Placental epithelial cell (primary cell): ENCODE measurements at places on chromosomes 16 and 17. TPM values are rescaled to one million over a fixed set of nuclear protein-coding genes. Genes with fewer than 3 reads are reported as not detected.

The AANAT gene
- 0.79 TPM in 1 of 2 replicates, not detected in the other for total RNA-seq

The HOXB8 gene
- total RNA-seq: not detected in 2 replicates

The ORMDL3 gene
- 56.9 and 84.8 TPM in 2 replicates for total RNA-seq

The GNG13 gene
- total RNA-seq: 0.39 TPM in 1 of 2 replicates, not detected in the other

The PABPN1L gene
- not detected in 2 replicates for total RNA-seq

The TMEM235 gene
- total RNA-seq: not detected in 2 replicates

The MEOX1 gene
- 0.65 TPM in 1 of 2 replicates, not detected in the other for total RNA-seq

The KCNH4 gene
- under 0.01 TPM in 1 of 2 replicates, not detected in the other for total RNA-seq

The SRL gene
- not detected in 2 replicates for total RNA-seq

The CDH3 gene
- 48.5 and 61.6 TPM in 2 replicates for total RNA-seq

The RNF227 gene
- total RNA-seq: 3.1 and 3.3 TPM in 2 replicates

The VPS4A gene
- total RNA-seq: 30.2 and 33.7 TPM in 2 replicates

The CCR7 gene
- total RNA-seq: not detected in 2 replicates

The ASGR1 gene
- total RNA-seq: 0.79 TPM in 1 of 2 replicates, not detected in the other

The C16orf74 gene
- 11.8 and 29.0 TPM in 2 replicates for total RNA-seq

The AGRP gene
- total RNA-seq: not detected in 2 replicates

The ZFPM1 gene
- total RNA-seq: 5.5 and 8.4 TPM in 2 replicates

The MAP2K4 gene
- 43.5 and 45.1 TPM in 2 replicates for total RNA-seq

The SP6 gene
- total RNA-seq: 1.8 and 2.7 TPM in 2 replicates

The PIPOX gene
- 1.4 and 3.5 TPM in 2 replicates for total RNA-seq

The MT1A gene
- not detected in 2 replicates for total RNA-seq

The ADAMTS18 gene
- total RNA-seq: not detected in 2 replicates

The CTRB1 gene
- not detected in 2 replicates for total RNA-seq

The SBK1 gene
- total RNA-seq: not detected in 2 replicates

The NRN1L gene
- total RNA-seq: 0.54 and 0.79 TPM in 2 replicates

The EARS2 gene
- total RNA-seq: 31.8 and 52.3 TPM in 2 replicates

The EME1 gene
- total RNA-seq: 1.2 and 2.4 TPM in 2 replicates

The TGFB1I1 gene
- total RNA-seq: 61.3 and 62.0 TPM in 2 replicates

The IGFALS gene
- not detected in 2 replicates for total RNA-seq

The LRRC37A gene
- 3.7 and 5.5 TPM in 2 replicates for total RNA-seq

The KCTD13 gene
- 13.0 and 15.7 TPM in 2 replicates for total RNA-seq

The PHOSPHO1 gene
- total RNA-seq: not detected in 2 replicates

The KRT10 gene
- total RNA-seq: 5.1 and 9.8 TPM in 2 replicates

The RPS6KB1 gene
- total RNA-seq: 13.7 and 16.8 TPM in 2 replicates

The RRAD gene
- 0.39 and 22.0 TPM in 2 replicates for total RNA-seq
